Endothelial cell (in vitro differentiated cells): ENCODE measurements at places on chromosomes 7 and 10.
A peak's percentile ranks its signal among the peaks of the same experiment; 100 is the strongest.

GRCh38 chr7:28685644-28686417 lies 272.3 kb downstream of the TRIL start:
- DNase-seq, result peak; percentile 52

- no peak for DNase-seq
These were observed 13.5 kb upstream of the STK17A start for GRCh38 chr7:43569424-43569823.

GRCh38 chr7:26487780-26488515 lies 196.3 kb downstream of the SNX10 start:
- DNase-seq, result no peak

GRCh38 chr7:102873470-102874165 lies 39.2 kb upstream of the LRRC17 start:
- no peak for DNase-seq

DNA sequence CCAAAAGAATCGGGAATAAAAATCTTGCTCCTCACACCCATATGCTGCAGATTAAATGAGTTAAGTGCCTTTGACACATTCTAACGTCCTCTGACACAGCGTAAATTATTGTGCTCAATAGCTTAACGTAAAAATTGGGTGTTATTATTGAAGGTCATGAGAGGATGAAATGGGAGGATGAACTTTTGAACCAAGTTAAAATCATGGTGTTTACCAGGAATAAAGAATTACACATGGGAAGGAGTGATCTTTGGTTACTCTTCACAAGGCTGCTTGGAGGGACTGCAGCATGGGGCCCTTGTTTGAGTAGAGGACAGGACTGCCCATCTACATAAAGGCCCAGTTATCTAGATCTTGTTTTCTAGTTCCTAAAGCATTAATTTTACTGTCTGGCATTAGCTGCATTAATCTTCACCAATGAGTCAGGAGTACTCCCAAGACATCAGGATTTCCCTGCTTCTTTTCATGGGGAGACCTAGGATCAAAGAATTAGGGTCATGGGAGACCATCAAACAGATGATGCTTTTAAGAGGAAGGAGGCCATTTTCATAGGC lies 84.9 kb upstream of the PRR15 start:
- no peak for DNase-seq
